ENCODE measurements at places on chromosomes 12 and 14.

- no peak for DNase-seq
Measured at GRCh38 chr12:81588235-81589008, 170.7 kb downstream of the PPFIA2 start.

DNA sequence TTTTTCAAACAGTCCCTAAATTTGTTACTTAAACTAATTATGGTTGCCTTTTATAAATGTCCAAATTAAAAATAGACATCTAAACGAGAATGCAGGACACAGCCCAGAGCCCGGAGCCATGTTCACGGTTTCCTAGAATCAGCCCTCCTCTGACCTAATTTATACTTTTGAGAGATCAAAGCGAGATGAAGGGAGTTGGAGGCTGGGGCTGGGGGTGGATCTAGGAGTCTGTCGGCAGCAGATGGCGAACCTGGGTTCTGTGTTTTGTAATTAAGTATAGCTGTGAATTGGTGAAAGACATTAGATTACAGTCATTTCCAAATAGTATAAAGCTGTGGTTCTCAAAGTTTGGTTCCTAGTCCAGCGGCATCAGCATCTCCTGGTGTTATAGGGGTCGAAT lies 210.1 kb downstream of the SLC41A2 start:
- DNase-seq = no peak

DNA sequence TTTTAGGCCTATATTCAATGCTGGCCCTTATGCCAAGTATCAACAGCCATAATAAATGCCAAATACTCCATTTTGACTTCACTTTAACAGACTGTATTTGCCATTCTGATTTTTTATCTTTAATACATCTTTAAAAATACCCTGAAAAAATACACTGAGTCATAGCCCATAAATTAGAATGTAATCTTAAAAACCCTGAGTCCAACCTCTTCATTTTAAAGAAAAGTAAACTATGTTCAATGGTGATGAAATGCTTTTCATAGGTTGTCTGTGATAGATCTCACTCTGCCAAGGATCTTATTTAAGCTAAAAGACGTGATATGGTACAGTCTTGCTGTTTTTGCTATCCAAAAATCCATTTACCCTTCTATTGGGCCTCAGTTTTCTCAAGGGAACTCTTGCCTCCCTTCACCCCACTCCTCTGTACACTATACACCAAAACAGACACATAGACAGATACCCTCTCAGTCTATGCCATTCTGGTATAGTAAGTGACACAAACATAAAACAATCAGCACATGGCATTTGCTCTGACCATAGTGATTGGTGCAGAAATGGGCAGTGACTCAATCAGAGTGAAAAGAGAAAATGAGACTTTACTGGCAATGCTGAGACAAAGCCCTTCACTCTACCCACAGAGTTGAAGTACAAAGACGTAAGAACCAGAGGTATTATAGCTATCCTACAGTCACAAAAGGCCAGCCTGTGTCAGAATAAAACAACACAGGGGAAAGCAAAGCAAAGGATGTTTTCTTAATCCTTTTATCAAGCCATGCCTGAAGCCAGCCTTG lies 49.1 kb downstream of the BTG1 start:
- DNase-seq = no peak

GRCh38 chr12:117587631-117588287 lies 226.3 kb upstream of the NOS1 start:
- peak; percentile 74 for DNase-seq
